A549 treated with AZD2906 at 1 μM for 4 hours (cell line): ENCODE measurements at places on chromosomes 6 and 20. TPM values are rescaled to one million over a fixed set of nuclear protein-coding genes. Genes with fewer than 3 reads are reported as not detected.

The HLA-DRB1 gene
- total RNA-seq = not detected in 5 replicates

The GGT7 gene
- total RNA-seq = 5.7 to 8.2 TPM (median 7.8 TPM) in 5 replicates

The TRIM40 gene
- total RNA-seq = not detected in 5 replicates

The CRISP3 gene
- total RNA-seq = not detected in 5 replicates

The FAM209B gene
- 0.20 to 0.40 TPM (median 0.33 TPM) in 5 replicates for total RNA-seq

The KIF25 gene
- total RNA-seq = 0.03 to 0.07 TPM in 2 of 5 replicates, not detected in the others

The ENPP3 gene
- total RNA-seq = not detected in 5 replicates

The TOX2 gene
- 11.6 to 15.6 TPM (median 13.8 TPM) in 5 replicates for total RNA-seq

The CRIP3 gene
- total RNA-seq = 0.27 to 0.62 TPM (median 0.37 TPM) in 5 replicates

The COL21A1 gene
- total RNA-seq = 0.55 to 0.93 TPM (median 0.67 TPM) in 5 replicates

The NRN1 gene
- 0.58 to 0.81 TPM (median 0.74 TPM) in 5 replicates for total RNA-seq

The OR12D3 gene
- not detected in 5 replicates for total RNA-seq

The FAM162B gene
- 0.09 TPM in 1 of 5 replicates, not detected in the others for total RNA-seq

The METTL24 gene
- total RNA-seq = not detected in 5 replicates

The CD83 gene
- 1.5 to 2.3 TPM (median 1.7 TPM) in 5 replicates for total RNA-seq

The KCNQ5 gene
- total RNA-seq = 1.3 to 1.6 TPM (median 1.6 TPM) in 5 replicates

The CYB5R4 gene
- total RNA-seq = 18.9 to 28.2 TPM (median 21.0 TPM) in 5 replicates

The ULBP3 gene
- 3.7 to 4.6 TPM (median 4.2 TPM) in 5 replicates for total RNA-seq

The BPI gene
- not detected in 5 replicates for total RNA-seq

The ZSWIM1 gene
- 4.9 to 5.9 TPM (median 5.8 TPM) in 5 replicates for total RNA-seq

The BMP2 gene
- total RNA-seq = 0.24 to 0.31 TPM (median 0.25 TPM) in 5 replicates

The SLC22A16 gene
- total RNA-seq = 0.21 TPM in 1 of 5 replicates, not detected in the others

The HLA-DPA1 gene
- total RNA-seq = 0.05 to 0.11 TPM in 2 of 5 replicates, not detected in the others

The SLC17A3 gene
- 0.81 to 1.2 TPM (median 0.85 TPM) in 5 replicates for total RNA-seq

The SLC16A10 gene
- total RNA-seq = 0.34 to 0.78 TPM (median 0.76 TPM) in 5 replicates

The PBOV1 gene
- total RNA-seq = not detected in 5 replicates

The TNFRSF6B gene
- 0.22 to 0.87 TPM (median 0.69 TPM) in 5 replicates for total RNA-seq

The PRKN gene
- 0.02 to 0.24 TPM (median 0.02 TPM) in 3 of 5 replicates, not detected in the others for total RNA-seq

The TBXT gene
- not detected in 5 replicates for total RNA-seq

The FKBP1C gene
- total RNA-seq = 2.0 to 2.3 TPM (median 2.1 TPM) in 5 replicates

The NOP56 gene
- 500 to 612 TPM (median 561 TPM) in 5 replicates for total RNA-seq

The TMEM244 gene
- total RNA-seq = not detected in 5 replicates

The PHF3 gene
- total RNA-seq = 7.3 to 12.4 TPM (median 8.5 TPM) in 5 replicates

The TFAP2A gene
- total RNA-seq = 6.3 to 11.4 TPM (median 8.4 TPM) in 5 replicates

The PRSS16 gene
- 3.2 to 3.5 TPM (median 3.5 TPM) in 5 replicates for total RNA-seq

The IL20RA gene
- 0.06 to 0.14 TPM in 2 of 5 replicates, not detected in the others for total RNA-seq

The CDC25B gene
- 176 to 213 TPM (median 208 TPM) in 5 replicates for total RNA-seq

The SAMD5 gene
- 0.37 to 0.55 TPM (median 0.49 TPM) in 5 replicates for total RNA-seq

The MAP3K7 gene
- 10.3 to 13.1 TPM (median 12.3 TPM) in 5 replicates for total RNA-seq

The ABHD16A gene
- 14.2 to 17.5 TPM (median 16.7 TPM) in 5 replicates for total RNA-seq

The CGA gene
- total RNA-seq = 0.34 to 0.58 TPM (median 0.37 TPM) in 5 replicates

The RAB32 gene
- total RNA-seq = 36.4 to 42.3 TPM (median 39.6 TPM) in 5 replicates

The PHACTR1 gene
- 0.11 TPM in 1 of 5 replicates, not detected in the others for total RNA-seq

The HNF4A gene
- 17.2 to 20.0 TPM (median 19.8 TPM) in 5 replicates for total RNA-seq

The TMEM242 gene
- total RNA-seq = 6.1 to 7.6 TPM (median 6.3 TPM) in 5 replicates

The TTLL9 gene
- 0.03 to 0.12 TPM in 2 of 5 replicates, not detected in the others for total RNA-seq

The KCNG1 gene
- 33.8 to 50.2 TPM (median 35.1 TPM) in 5 replicates for total RNA-seq

The BHLHE23 gene
- total RNA-seq = not detected in 5 replicates

The TCP11 gene
- not detected in 5 replicates for total RNA-seq

The CDH4 gene
- total RNA-seq = 6.0 to 9.0 TPM (median 7.9 TPM) in 5 replicates

The ELOVL4 gene
- total RNA-seq = 1.4 to 1.7 TPM (median 1.6 TPM) in 5 replicates
